ENCODE measurements at places on chromosomes 5 and 9.
A peak's percentile ranks its signal among the peaks of the same experiment; 100 is the strongest.

DNA sequence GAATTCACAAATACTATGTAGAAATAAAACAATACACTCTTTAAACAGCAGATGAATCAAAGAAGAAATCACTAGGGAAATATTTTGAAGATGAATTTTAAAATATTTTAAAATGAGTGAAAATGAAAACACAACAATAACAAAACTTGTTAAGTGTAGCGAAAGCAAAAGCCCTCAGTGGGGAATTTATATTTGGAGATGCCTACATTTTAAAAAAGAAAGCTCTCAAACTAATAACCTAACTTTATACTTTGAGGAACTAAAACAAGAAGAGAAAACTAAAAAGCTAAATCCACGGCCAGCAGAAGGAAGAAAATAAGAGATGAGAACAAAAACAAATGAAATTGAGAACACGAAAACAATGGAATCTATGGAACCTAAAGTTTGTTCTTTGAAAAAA is 22.7 kb downstream of the SPDL1 start:
- DNase-seq = no peak

DNA sequence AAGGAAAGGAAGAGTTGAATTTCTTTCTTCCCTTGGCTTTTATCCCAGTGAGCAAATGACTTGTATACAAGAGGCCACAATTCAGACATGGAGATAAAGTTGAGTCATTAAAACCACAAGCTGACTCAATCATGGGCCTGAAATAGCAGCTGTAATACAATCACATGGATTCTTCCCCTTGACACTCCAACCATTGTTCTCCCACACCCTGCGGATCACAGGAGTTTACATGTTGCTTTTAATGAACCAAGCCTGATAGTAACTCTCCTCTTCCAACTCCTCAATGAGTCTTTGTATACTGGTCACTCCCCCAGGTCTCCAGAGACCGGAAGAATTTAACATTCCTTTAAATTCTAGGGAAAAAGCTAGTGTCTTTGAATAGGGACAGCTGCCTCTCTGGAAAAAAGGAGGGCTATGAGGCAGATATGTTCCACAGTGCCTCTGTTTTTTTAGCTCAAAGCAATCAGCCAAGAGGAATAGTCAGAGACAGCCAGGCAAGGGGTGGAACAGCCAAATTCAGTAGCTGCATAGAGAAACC is 32.4 kb downstream of the PCDHGC5 start:
- peak; percentile 99 for DNase-seq

DNA sequence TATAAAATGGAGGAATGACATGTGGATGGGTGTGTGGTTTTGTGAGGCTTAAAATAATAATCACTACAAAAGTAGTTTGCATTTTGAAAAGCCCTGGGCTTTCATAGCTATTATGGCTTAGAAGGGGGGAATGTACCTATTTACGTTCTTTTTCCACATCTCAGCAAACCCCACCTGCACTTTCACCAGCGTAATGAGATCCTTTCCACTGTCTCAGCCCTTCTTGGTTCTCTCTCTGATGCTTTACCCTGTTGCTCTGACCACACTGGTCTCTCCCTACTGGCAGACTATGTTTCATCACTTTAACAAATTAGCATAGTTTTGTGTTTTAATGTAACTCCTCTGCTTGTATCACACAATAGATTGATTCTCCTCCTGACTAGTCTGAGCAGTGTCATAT is 234.6 kb downstream of the DMRT2 start:
- no peak for DNase-seq

DNA sequence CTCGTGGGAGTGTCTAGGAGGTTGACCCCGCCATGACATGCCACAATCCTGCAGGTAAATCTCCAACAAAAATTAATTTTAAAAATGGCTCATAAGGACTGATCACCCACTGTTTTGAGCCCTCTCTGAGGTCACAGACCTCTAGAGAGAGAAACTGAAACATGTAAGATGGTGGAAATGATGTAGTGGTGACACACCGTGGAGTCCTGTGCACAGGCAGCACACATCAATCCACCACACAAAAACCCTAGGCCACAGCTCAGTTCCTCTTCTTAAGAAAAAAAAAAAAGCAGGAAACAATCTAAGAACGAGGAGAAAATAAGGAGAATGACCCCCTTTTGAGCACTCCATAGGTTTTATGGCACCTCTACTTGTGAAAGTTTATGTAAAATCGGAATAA is 93.8 kb upstream of the FAM120A start:
- DNase-seq = no peak

DNA sequence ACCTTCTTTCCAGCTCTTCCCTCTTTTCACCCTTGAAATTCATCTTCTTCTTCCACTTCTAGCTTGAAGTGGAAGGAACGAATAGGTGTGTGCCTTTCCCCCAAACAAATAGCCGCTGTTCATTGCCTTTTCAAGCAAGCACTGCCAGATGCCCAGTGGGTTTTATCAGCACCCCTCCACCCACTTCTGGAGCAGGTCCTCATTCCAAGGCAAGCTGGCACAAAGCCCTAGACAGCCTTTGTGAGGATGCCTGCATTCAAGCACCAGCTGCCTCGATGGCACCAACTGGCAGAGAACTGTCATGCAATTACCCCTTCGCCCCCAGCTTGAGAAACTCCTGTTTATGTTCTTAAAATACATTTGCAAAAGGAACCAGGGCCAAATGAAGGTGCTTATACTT is 36.5 kb downstream of the SERINC5 start:
- DNase-seq = no peak

- DNase-seq = peak; percentile 61
Measured at GRCh38 chr9:18985464-18985951, 47.5 kb downstream of the SAXO1 start.

- DNase-seq = no peak
Measured at GRCh38 chr5:159409801-159410200, 79.5 kb upstream of the IL12B start.

GRCh38 chr5:116308391-116308790 is 223.6 kb downstream of the COMMD10 start:
- DNase-seq = peak; percentile 7

GRCh38 chr5:152349683-152350526 is 55.2 kb downstream of the NMUR2 start:
- peak; percentile 9 for DNase-seq

GRCh38 chr9:120891245-120891883 is 14.4 kb upstream of the PHF19 start:
- DNase-seq = no peak

DNA sequence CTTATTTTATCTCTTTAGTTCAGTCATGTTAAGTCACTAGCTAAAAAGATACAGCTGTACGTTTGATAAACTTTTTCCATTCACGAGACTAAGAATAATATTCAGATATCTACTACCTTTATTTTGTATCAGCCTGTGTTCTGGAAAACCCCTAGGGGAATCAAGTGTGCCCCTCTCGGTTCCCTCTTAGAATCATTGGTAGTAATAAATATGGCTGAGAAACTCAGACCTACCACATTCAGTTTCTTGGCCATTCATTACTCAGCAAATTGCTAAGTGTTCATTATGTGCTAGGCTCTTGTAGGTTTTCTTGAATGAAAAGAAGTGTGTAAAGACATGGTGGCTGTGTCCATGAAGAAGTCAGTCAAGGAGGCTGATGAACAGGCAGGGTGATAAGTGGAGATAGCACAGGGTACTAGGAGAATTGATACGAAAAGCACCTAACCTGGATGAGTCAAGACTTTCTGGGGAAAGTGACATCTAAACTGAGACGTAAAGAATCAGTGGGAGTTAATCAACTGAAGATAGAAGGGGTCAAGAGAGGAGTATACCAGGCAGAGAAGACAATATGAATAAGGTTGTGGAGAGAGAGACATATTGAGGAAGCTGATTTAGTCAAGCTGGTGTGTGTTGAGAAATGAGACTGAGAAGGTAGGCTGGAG is 86.2 kb downstream of the CSNK1G3 start:
- DNase-seq = no peak

DNA sequence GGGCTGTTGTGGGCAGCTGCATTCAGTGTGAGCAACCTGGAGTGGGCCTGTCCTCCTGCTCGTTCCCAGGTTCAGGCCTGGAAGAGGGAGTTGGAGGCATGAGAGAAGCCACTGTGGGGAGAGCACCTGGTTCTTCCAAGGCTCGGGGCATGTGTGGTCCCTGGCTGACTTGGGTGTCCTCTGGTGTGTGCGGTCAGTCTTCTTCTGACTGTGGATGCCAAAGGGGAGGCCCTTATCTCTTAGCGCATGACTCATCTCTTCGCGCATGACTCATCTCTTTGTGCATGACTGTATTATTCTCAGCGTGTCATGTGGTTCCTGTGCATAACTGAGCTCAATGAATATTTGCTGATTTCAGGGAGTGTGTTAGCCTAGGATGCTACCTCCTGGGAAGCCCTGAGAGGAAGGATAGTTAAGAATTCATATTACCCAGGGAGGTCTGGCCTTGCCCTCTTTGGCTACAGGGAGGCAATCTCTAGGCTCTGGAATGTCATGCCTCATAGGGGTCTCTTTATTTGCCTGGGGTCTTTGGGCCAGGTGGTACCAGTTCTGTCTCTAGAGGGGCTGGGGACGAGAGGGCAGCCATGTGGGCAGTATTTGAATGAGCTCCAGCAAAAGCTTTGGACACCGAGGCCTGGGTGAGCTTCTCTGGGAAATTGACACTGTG is 188.7 kb downstream of the HSPA4 start:
- peak; percentile 94 for DNase-seq

GRCh38 chr5:16326137-16326536 is 139.5 kb downstream of the ZNF622 start:
- DNase-seq = no peak

- DNase-seq = no peak
Measured at GRCh38 chr9:75531588-75531987, 358.9 kb upstream of the PCSK5 start.

DNA sequence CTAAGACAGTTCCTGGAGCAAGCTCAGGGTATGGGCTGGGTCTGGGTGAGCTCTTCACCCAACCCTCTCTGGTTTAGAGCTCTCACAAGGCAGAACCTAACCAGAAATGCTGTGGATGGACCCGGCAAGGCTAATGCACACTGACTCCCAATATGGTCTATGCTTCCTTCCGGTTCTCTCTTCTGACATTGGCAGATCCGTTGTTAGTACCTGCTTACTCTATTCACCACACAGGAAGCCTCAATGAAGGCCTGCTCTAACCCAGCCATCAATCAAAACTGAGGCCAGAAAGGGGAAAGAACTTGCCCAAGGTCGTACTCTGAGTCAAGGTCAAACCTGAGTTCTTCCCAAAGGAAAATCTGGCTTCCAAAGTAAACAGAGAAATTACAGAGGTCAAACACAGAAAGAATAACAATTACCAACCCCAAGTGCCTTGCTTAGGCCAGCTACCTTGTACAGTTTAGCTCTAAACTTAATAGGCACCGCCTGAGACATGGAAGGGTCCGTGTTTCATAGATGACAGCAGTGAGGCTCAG is 46.0 kb upstream of the AKNA start:
- no peak for DNase-seq

GRCh38 chr9:113984639-113985380 is 93.3 kb downstream of the AMBP start:
- DNase-seq = no peak

DNA sequence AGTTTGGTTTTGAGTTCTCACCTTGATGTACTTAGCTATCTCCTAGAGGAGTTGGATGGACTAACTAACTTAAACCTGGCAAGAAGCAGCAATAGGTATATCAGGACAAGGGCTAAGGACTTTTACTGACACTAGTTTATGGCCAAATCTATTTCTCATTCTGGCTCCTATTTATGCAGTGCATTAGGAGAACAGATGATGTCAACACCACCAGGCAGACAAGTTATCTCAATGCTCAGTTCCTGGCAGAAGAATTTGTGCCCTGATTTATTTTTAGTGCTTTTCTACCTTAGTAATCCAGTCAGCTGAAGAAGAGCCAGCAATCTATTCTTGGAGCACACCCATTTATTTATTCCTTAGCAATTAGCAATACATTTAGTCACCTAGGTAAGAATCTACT is 30.7 kb upstream of the MYOT start:
- DNase-seq = peak; percentile 32

GRCh38 chr5:177040814-177041420 is 18.4 kb downstream of the ZNF346 start:
- DNase-seq = peak; percentile 58

GRCh38 chr9:126838055-126838811 is 22.2 kb upstream of the ZBTB34 start:
- no peak for DNase-seq

DNA sequence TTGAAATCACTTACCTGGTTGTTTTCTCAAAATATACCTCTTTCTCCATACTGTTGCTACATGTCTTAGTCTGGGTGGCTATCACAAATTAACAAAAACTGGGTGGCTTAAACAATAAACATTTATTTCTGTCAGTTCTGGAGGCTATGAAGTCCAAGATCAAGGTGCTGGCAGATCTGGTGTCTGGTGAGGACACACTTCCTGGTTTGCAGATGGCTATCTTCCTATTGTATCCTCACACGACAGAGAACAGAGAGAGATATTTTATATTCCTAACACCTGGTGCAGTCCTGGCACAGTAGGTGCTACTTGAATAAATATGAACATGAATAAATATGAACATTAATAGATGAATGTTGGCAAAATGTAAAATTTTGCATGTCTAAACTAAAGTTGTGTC is 164.3 kb upstream of the ACOT12 start:
- no peak for DNase-seq

DNA sequence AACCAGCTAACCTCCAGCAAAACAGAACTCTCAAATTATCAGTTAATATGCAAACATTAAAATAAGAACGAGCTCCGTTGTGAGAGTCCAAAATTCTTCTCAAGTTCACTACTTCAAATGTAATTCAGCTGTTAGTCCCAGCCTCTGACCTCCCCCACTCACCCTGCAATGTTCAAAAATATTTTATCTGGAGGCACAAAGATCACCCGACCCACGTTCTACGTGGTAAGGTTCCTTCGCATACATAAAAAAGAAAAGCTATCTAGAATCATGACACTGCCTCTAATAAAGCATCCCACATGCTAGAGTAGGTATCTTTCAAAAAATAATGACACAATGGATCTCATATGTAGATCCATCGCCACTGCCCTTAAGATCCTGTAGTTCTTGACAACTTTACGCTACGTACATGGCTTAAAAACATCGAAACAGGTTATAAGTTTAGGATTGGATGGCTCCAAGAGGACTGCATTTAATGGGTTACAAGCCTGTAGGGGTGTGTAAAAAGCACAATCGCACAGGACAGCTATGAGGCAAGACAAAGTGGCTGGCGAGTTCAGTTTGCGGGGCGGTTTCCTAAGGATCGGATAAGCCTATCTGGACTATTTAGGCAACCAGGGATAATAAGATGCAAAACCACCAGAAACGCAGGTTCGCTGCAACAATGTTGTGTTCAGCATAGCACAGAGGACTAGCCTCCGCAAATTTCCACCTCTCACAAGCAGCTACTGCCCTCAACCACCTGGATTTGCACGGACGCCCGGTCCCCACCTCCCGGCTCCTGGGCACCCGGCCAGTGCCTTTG is 969 bp downstream of the CLK4 start:
- DNase-seq = peak; percentile 22

Measured in fibroblast of skin of right biceps (primary cell).